Fibroblast of the aortic adventitia (primary cell): ENCODE measurements at places on chromosomes 1 and 21.

GRCh38 chr1:246306415-246307037 is 200.6 kb downstream of the SMYD3 start:
- no peak for DNase-seq

DNA sequence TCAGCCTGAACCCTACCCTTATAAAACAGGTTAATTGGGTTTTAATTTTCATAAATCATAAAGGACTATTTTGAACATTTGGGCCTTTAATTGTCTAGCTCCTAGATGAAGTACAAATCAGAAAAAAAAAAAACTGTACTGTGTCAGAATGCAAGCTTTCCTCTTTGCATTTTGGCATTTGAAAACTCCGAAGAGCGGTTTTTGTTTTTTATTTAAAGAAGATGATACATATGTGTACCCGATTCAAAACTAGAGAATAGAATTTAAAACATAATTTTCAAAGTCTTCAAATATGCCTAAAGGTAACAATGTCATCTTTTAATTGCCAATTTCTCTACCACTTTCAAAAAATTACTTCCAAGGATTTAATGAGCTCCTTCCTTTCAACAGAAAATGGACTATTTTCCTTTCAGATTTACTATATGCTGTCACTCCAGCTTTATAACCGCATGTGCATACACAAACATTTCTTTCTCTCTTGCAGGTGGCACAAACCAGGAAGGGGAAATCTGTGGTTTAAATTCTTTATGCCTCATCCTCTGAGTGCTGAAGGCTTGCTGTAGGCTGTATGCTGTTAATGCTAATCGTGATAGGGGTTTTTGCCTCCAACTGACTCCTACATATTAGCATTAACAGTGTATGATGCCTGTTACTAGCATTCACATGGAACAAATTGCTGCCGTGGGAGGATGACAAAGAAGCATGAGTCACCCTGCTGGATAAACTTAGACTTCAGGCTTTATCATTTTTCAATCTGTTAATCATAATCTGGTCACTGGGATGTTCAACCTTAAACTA is 33.7 kb downstream of the MRPL39 start:
- DNase-seq: peak; percentile 84

DNA sequence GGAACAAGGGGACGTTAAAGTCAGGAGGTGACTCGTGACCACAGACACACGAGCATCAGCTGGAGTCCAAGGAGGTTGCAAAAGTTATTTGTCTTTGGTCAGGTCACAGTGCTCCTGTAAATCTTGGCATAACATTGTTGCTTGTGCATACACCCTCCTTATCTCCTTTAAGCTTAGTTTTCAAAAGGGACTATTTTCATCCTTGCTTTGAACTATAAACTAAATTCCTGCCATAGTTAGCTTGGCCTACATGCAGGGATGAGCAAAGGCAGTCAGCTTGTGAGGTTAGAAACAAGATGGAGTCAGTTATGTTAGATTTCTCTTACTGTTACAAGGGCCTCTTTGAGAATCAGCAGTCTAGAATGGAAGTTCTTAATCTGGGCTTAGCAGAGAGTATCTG is 28.0 kb upstream of the FASLG start:
- DNase-seq: peak; percentile 38

DNA sequence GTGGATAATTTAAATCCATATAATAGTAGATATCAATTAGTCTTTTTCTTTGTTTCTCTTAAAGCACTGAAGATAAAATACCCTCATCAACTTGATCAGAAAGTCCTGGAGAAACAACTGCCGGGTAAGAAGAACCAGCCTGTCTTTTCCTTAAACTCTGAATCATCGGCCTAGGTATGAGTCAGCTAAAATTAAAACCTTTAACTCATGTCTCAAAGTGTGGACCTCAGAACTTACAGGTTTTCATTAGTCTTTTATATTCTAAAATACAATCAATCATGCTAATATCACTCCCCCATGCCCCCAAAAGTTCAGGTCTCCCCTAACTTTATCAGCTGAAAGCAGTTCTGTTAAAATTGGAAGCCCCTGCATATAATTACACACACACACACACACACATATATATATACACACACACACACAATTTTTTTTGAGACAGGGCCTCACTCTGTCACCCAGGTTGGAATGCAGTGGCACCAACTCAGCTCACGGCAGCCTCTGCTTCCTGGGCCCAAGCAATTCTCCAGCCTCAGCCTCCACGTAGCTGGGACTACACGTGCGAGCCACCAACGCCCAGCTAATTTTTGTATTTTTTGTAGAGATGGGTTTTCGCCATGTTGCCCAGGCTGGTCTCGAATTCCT is 61.3 kb downstream of the B3GALNT2 start:
- DNase-seq: peak; percentile 80

DNA sequence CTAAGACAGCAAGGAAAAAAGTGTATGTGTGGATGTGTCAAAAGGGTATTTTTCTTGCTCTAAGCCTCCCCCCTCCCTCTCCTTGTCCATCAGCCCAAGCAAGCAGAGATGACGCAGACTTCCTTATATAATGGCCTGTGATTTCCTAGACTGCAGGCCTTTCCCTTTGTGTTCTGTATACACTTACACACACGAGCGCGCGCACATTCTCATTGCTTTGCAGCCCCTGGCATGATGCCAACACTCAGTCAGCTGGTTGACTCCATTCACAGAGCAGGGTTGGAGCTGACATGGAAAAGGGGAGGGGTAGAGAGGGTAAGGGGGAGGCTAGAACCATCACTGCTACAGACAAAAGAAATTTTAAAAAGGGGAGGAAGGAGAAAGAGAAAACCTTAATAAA is 41.8 kb downstream of the GATAD2B start:
- DNase-seq: peak; percentile 94

- DNase-seq: peak; percentile 20
Measured at GRCh38 chr1:165632491-165632890, 1.5 kb downstream of the MGST3 start.

GRCh38 chr21:36209626-36210171 is 53.1 kb downstream of the DOP1B start:
- DNase-seq: peak; percentile 77

DNA sequence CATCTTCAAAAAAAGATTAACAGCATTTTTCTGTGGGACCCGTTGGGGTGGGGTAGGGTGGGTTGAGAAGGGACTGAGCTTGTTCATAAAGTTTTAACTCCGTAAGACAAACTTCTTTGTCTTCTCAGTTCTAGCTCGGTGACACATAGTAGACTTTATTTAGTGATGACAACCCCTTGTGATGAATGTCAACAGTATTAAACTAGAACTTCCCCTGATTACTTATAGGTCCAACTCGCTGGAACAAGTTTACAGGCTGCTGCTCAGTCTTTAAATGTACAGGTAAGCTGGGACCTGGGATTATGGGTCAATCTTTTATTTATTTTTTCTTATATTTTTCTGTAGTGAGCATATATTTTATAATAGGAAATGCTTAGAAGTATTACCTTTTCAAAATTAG is 148.4 kb downstream of the CD247 start:
- no peak for DNase-seq

DNA sequence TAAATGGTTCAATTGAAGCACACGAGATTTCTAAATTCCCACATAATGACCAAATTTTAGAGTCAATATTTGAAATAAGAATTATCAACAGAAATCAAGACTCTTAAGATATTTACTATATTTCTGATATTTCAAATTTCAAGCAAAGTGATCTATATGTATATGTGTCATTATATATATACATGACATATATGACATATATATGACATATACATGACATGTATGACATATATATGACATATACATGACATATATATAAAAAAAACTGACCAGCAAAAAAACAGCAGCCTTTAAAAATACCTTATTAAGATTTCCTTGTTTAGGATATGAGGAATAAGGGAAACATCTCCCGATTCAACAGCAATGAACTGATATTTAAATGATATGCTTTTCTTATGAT is 266.2 kb downstream of the FAF1 start:
- no peak for DNase-seq

- DNase-seq: no peak
Measured at GRCh38 chr1:183837062-183837461, 32.1 kb downstream of the RGL1 start.

DNA sequence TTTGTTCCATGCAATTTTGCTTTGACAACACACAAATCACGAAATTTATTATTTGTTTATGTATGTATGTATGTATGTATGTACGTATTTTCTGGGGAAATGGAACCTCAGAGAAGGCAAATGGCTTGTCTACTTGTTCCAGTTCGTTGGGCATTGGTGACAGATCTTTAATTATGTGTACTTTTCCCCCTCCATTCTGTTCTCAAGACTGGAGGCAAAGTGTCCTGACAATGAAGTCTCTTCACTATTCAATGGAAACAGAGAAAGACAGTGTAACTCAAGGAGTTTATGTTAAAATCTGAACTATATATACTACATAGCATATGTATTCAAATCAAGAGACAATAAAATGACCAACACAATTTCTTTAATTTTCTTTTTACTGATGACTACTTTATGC is 245.7 kb upstream of the PTBP2 start:
- DNase-seq: no peak

DNA sequence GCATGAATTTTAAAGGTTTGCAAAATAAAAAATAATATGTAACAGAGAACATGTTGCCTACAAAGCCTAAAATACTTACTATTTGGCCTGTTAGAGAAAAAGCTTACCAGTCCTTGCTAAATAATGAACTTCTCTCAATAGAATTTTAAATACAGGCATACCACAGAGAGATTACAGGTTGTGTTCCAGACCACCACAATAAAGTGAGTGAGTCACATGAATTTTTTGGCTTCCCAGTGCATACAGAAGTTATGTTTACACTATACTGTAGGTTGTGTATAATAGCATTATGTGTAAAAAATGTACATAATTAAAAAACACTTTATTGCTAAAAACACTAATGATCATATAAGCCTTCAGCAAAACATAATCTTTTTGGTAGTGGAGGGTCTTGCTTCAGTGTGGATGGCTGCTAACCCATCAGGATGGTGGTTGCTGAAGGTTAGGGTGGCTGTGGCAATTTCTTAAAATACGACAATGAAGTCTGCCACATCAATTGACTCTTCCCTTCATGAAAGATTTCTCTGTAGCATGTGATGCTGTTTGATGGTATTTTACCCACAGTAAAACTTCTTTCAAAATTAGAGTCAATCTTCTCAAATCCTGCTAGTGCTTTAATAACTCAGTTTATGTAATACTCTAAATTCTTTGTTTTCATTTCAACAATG is 48.6 kb downstream of the SCYL3 start:
- no peak for DNase-seq

DNA sequence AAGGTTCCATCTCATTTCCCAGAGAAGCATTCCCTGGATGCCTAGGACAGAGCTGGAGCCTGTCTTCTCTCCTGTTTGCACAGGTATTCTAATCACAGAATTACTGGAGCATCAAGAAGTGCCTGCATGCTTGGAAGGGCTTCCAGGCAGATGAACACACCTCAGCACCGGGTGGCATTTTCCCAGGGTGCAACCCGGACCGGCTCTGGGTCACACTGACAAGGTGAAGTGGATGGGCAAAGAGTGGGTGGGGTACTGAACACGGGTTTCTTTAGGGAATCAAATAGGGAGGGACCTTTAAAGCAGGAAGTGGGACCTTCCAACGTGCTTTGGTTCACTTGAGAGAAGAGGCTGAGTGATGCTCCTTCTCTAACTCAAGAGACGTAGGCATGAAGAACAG is 7.1 kb upstream of the PEF1 start:
- no peak for DNase-seq

DNA sequence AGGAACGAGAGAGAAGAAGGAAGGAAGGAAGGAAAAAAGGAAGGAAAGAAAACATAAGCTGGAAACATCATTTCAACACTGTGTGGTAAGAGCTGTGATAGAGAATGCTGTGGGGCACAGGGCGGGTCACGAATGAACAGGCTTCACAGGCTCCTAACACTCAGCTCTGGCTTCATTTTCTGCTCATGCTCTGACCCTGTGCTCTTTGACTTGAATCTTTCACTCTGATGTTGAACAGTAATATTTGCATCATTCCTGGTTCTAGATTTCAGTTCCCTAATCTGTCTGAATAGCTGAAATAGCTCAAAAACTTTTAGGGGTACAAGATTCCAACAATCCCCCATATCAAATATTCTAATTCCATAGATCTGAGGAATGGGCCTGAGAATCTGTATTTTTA is 207.3 kb downstream of the LHX8 start:
- DNase-seq: no peak

GRCh38 chr1:43549921-43550597 is 19.4 kb downstream of the PTPRF start:
- DNase-seq: no peak

GRCh38 chr21:42649122-42650032 is 4.0 kb upstream of the PDE9A start:
- DNase-seq: no peak

GRCh38 chr1:161481624-161482392 is 23.4 kb upstream of the FCGR2A start:
- DNase-seq: no peak

GRCh38 chr1:78383923-78384322 is 106.9 kb upstream of the PTGFR start:
- peak; percentile 74 for DNase-seq

DNA sequence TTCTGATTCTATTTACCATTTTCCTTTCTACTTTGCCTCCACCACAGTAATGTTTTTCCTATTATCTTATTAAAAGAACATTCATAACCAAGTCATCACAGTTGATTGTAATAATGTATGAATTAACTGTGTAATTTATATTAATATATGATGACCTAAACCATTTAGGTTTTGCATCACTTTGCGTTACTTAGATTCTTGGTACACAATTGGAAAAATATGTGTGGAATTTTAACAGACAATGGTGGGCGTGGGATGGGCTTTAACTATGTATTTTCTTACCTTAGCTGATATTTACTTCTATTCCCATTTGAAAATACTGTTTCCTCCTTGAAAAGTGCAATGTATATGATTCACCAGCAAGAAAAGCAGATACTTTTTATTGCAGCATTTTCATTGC is 3.6 kb downstream of the KRTAP21-3 start:
- no peak for DNase-seq

- DNase-seq: no peak
Measured at GRCh38 chr21:29418813-29419212, 120.1 kb downstream of the BACH1 start.

GRCh38 chr1:100950781-100951180 is 54.9 kb downstream of the SLC30A7 start:
- DNase-seq: peak; percentile 11

DNA sequence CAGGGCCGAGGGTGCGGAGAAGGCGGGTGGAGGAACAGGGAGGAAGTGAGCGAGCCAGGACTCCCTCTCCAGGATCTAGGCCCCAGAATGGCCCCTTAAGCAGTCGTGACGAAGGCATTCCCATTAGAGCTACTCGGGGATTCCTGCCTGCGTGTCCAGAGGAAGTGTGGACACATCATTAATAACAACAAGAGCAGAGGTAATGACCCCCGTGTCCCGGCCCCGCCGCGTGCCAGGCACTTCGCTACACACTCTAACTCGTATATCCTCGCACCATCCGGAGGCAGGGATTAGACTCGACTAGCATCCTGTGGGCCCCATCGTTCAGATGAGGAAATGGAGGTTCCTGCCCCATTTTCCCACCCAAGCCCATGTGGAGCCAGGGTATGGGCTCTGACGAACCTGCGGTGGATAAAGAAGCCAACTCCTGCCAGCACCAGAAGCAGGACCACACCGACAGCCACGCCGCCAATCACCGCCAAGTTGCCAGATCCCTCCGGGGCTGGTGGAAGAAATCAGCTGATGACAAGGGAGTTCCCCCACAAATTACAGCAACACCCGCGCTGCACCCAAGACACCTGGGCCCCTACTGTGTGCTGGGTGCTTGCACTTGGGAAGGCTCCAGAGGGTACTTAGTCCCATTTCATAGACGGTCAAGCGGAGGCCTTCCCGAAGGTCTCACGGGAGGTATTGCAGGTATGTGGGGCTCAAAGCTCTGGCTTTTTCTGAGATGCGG is 21.6 kb downstream of the EPHA2 start:
- no peak for DNase-seq

GRCh38 chr1:216176970-216177369 is 246.3 kb downstream of the USH2A start:
- DNase-seq: no peak
